Urinary bladder (tissue), 4 donors: ENCODE measurements at places on chromosomes 11 and 22. TPM values are rescaled to one million over a fixed set of nuclear protein-coding genes. Genes with fewer than 3 reads are reported as not detected.

GRCh38 chr11:118310781-118311485 lies 6.4 kb downstream of the CD3E start:
- no peak for DNase-seq

DNA sequence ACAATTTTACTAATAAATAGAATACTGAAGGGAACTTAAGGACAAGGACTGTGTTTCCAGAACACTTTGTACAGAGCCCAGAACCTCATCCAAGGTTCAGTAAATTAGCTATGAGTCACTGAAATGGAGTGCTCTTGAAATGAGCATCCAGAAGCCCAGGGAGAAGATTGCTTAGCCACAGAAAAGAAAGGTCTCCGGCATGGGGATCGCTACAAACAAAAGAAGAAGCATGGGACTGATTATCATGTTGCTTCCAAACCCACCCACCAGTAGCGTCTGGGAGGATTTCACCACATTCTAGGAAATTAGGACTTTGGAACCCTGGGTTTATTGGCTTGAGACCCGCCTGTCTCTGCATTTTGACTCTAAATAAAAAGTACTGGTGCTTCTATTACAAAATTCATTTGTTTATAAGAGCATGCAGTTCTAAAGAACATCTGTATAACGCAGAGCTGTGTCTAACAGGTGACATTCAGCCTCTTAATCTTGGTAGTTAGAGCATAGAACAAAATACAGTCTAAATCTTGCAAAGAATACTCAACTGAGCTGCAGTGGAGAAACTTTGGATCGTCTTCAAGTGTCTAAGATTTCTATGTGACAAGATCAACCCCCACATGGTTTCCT lies 35.9 kb upstream of the SESN3 start:
- DNase-seq = no peak

DNA sequence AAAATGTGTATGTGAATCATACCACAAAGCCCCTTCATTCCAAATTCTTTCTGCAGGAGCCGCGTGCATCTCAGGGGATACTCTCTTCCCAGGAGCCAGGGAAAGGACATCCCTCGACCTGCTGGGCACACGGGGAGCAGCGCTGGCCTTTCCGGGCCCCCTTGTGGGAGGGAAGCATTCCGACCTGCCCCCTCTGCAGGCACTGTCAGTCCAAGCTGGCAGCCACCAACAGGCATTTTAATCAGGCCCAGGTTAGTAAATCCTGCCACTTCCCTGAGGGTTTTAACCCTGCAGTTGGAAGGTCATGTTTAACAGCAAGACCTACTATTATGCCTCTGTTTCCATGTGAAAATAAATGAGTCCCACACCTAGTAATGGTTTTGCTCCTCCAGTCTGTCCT lies 391.5 kb downstream of the SHANK2 start:
- DNase-seq = no peak

- no peak for DNase-seq
Measured at GRCh38 chr11:36446135-36446534, 63.9 kb downstream of the TRAF6 start.

The OR51I1 gene
- 0.63 TPM for total RNA-seq

DNA sequence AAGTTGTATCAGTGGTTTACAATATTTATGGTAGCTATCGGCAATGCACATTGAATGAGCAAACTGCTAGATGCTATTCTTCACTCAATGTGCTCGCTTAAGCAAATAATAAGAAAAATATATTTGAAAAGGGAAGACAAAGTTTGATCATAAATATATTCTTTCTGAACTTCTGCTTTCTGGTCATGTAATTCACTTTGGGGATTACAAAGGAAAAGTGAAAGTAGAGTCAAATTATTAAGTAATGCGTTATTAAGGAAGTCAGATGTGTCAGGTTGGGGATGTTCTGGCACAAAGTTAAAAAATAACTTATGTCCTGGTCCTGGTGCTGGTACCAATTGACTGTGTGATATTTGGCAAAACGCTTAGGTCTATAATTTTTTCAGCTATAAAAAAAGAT lies 98.0 kb upstream of the TRIM77 start:
- DNase-seq = no peak

DNA sequence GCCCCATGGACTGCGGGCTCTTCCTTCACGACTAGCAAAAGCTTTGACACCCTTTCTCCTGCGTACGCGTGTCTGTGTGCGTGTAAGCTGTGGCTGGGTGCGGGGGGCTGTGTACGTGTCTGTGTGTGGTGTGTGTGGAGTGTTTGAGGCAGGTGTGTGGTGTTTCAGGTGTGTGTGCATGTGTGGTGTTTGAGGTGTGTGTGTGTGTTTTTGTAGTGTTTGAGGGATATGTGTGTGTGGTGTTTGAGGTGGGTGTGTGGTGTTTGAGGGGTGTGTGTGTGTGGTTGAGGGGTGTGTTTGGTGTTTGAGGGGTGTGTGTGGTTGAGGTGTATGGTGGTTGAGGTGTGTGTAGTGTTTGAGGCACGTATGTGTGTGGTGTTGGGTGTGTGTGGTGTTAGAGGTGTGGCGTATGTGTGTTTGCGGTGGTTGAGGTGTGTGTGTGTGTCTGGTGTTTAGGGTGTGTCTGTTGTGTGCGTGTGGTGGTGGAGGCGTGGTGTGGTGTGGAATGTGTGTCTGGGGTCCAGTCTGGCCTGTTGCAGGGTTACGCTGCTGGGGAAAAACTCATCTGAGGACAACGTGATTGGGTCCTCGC lies 687 bp upstream of the ARSA start:
- no peak for DNase-seq

The INS gene
- total RNA-seq = not detected

DNA sequence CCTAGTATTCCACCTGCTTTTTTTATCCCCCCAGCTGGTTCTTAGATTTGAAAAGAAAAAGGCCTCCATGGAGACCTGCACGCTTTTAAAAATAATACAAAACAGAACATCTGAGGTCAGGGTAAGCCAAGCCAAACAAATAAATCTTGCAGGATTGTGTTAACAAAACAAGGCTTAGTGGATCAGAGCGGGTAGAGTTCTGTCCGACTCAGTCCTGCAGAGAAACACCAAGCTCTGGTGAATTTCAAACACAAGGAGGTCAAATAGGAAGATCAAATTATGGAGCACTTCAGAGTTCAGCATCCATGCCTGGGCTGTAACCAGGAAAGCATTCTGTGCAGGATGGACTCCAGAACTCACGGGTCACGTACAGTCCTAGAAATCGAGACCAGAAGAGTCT lies 86.9 kb downstream of the SYN3 start:
- no peak for DNase-seq

DNA sequence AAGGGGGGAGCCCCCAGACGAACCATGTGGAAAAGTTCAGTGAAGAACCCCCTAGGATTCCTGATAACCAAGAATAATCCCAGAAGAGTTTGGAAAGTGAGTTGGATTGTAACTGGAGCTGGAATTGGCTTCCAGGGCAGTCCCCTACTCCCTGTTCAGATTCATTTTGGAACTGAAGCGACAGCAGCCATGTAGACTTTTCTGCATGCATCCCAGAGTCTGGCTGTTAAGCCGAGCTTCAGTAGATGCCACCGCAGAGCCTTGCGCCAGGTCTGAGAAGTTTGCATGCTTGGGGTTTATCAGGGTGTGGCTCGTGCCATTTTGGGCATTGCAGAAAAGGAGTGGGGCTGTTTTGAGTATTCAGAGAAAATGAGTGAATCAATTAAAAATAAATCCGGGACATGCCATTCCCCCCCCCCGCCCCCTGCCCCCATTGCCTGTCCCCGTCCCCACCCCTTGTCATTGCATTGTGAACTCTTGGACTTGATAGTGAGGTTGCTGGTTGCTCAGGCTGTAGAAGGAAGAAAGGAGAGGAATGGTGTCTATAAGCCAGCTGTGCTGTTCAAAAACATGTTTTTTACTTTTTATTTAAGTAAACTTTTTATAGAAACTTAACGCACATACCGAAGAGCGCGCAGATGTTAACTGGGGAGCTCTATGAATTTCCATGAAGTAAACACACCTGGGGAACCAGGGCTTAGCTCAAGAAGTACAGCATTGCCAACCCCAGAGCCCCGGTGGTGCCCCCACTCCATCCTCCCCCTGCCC lies 71.2 kb downstream of the LDLRAD3 start:
- no peak for DNase-seq

The ISX gene
- total RNA-seq = not detected

DNA sequence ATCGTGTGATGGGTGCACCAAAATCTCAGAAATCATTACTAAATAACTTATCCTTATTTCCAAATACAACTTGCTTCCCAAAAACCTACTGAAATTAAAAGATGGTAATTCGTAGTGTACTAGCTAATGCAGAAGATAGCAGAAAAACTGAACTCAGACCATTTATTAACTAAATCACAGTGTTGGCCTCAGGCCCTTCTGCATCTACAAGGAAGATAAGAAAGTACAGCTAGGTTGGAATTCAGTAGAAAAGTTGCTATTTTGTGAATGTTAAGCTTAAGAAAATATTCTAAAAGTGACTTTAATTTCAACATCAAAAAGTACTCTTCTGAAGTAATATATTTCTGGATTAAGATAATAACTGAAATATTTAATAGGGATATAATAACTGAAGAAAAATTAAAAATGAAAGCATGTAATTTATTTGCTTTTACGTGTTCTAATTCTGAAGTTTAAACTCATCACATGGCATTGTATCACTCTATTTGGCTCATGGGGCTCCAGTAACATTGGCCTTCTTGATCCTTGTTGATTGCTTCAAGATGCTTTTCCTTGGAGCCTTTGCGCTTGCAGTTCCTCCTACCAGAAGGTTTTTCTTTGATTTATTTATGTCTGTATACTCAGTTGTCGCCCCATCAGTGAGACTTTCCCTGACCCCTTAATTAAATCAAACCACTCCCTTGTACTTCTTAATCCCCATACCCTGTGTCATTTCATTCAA lies 847.9 kb upstream of the ANO3 start:
- DNase-seq = no peak

GRCh38 chr11:68764746-68765145 lies 13.4 kb upstream of the TESMIN start:
- DNase-seq = no peak

DNA sequence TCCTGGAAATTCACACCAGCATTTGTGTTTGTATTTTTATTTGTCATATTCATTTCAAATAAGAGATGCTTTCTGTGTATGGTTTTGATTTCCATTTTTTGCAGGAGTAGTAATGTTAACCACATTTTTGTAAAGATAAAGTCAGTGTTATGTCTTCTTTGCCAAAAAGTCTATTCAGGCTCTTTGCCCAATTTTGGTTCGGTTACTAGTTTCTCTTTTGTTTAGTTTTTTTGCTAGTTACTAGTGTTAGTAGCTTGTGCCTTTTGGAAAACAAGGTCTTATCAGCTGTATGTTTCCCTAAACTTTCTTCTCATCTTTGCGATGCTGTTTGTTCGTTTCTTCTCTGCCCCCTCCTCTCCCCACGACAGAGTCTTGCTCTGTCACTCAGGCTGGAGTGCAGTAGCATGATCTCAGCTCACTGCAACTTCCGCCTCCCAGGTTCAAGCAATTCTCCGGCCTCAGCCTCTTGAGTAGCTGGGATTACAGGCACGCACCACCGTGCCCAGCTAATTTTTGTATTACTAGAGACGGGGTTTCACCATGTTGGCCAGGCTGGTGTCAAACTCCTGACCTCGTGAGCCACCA lies 112.3 kb upstream of the GRK3 start:
- no peak for DNase-seq

The WT1 gene
- 2.3 TPM for total RNA-seq

The CHST1 gene
- total RNA-seq = 2.7 TPM

- no peak for DNase-seq
Measured at GRCh38 chr11:30585892-30586250, 282 bp downstream of the MPPED2 start.

DNA sequence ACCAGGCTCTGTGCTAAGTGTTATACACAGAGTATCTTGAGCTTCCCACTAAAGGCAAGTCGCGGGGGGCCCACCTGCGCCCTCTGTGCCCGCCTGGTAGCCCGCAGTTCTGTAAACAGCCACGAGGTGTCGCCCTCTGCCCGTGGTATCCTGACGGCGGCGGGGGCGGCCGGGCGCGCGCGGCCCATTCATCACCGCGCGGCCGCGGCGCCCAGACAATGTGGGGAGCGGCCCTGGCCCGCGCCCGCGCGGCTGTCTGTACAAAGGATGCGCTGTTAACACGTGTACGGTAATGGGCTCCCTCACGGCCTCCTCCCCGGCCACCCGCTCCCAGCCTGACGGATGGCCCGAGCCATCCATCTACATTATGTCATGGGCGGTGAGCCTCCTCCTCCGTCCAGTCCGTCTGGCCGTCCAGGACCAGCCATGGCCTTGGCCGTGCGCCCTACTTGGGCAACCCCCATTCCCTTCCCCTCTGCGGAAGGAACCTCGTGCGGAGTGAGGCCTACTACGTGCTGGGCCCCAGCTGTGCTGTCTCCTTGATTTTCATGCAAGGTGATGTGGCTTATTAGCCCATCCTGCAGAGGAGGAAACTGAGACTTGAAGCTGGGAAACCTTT lies 99.4 kb downstream of the MIAT start:
- no peak for DNase-seq

GRCh38 chr11:31802990-31803812 lies 7.9 kb downstream of the PAX6 start:
- no peak for DNase-seq

The MAPK8IP2 gene
- total RNA-seq = 1.2 TPM

DNA sequence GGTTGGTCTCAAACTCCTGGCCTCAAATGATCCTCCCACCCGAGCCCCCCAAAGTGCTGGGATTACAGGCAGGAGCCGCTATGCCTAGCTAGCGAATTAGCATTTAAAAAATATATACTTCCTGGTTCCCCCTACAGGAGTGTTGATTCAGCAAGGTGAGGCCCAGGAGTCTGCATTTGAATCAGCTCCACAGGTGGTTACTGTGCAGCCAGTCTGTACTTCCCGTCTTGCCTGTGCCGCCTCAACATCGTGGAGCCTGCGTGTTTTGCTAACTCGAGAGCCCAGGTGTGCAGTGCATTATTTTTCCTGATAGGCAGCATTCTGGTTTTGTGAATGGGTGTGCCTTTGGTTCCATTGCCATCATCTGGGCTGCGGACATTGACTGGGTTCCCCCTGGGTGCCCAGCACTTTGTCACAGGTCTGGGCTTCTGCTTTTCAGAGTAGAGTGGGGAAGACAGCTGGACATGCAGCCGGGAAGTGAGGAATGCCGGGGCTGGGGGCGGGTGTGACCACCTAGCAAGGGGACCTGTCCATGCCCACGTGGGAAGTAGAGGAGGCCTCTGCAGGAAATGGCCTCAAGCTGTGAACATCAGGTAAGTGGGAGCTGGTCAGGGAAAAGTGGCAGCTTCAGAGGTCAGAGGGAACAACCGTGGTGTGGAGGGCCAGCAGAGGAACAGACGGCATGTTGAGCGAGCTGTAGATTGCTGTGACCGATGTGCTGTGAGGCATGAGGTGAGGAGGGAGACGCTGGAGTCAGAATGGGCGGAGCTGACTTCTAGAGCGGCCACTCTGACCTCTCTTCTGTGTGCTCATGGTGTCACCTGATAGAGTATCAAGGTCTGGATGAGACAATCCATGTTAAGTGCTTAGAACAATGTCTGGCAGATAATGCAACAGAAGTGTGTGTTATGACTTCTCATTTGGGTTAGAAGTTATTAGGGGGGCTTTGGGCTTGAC lies 42.2 kb downstream of the PPFIA1 start:
- DNase-seq = no peak

The CABP7 gene
- total RNA-seq = 0.11 TPM

The TIMP3 gene
- 217 TPM for total RNA-seq

- DNase-seq = peak; percentile 51
Measured at GRCh38 chr11:6705905-6706535, 22.9 kb upstream of the MRPL17 start.
